A673 (cell line): ENCODE measurements at places on chromosomes 1 and 21.

- H3K36me3 ChIP-seq, result no peaks in the 10 kb centered on the region
- peaks cover 24% of the 10 kb centered on the region for H3K4me1 ChIP-seq
- H3K27me3 ChIP-seq, result no peaks in the 10 kb centered on the region
- H3K27ac ChIP-seq, result peak overlapping the region; percentile 38
- peak; percentile 77 for DNase-seq
Observed at GRCh38 chr1:90340606-90341005, 345.7 kb downstream of the ZNF326 start.

- no peak overlapping the region for H3K4me3 ChIP-seq
- no peaks in the 10 kb centered on the region for H3K4me1 ChIP-seq
- no peaks in the 10 kb centered on the region for H3K27me3 ChIP-seq
- no peak for DNase-seq
Observed at GRCh38 chr1:80639777-80640533, 1160.8 kb upstream of the ADGRL2 start.

- no peaks in the 10 kb centered on the region for H3K36me3 ChIP-seq
- H3K4me3 ChIP-seq, result no peak overlapping the region
- H3K27me3 ChIP-seq, result no peaks in the 10 kb centered on the region
- no peak for DNase-seq
Observed at GRCh38 chr1:161702250-161702649, 4.8 kb upstream of the FCRLA start.

DNA sequence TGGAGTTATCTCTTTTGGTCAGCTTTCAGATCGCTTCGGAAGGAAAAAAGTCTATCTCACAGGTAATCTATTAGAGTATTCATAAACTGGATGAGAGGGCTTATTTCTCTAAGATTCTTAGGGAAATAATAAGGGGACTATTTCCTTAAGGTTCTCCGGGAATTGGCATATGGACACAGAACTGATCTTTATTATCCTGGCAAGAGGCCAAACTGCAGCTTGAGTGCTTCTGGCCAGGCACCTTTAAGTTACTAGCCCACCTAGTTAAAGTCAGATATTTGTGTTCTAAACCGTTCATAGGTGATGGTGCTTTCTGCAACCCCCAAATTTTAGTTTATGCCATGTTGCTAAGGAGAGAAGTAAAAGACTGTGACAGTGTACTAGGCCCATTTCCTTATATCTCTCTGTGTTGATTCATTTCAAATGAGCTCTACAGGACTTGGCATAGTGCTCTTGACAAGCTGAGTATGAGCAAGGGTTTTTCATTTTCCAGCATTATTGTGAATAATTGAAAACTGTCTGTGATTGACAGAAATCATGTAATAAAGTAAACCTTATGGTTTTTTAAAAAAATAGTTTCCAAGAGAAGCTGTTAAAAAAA lies 43.4 kb downstream of the SLC22A15 start:
- H3K4me1 ChIP-seq, result no peaks in the 10 kb centered on the region
- no peaks in the 10 kb centered on the region for H3K36me3 ChIP-seq
- no peaks in the 10 kb centered on the region for H3K27me3 ChIP-seq
- H3K27ac ChIP-seq, result no peak overlapping the region
